ENCODE measurements at places on chromosomes 2 and 18. TPM values are rescaled to one million over a fixed set of nuclear protein-coding genes. Genes with fewer than 3 reads are reported as not detected.

CIB4 gene
- not detected for total RNA-seq

VPS54 gene
- total RNA-seq, result 9.8 TPM

TNFAIP6 gene
- 0.42 TPM for total RNA-seq

SH3YL1 gene
- total RNA-seq, result 2.6 TPM

- no peak for DNase-seq
These were observed 74.6 kb downstream of the MEP1B start for GRCh38 chr18:32264401-32264800.

GRCh38 chr2:182144041-182144775, 158.6 kb downstream of the PPP1R1C start:
- DNase-seq, result no peak

DNA sequence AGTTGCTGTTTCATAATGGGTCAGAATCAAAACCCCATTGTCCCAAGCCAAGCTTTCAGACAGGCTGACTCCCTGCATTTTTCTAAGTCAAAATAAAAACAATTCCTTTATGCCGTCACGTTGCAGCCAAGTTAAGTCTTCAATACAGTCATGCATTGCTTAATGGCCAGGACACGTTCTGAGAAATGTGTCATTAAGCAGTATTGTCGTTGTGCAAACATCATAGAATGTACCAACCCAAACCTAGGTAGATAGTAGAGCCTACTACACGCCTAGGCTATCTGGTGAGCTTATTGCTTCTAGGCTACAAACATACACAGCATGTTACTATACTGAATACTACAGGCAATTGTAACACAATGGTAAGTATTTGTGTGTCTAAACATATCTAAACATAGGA, 160.4 kb upstream of the FOSL2 start:
- no peak for DNase-seq

Measured in HT1080 (cell line).